Posterior vena cava (tissue), 2 donors: ENCODE measurements at places on chromosomes 5 and 9.

DNA sequence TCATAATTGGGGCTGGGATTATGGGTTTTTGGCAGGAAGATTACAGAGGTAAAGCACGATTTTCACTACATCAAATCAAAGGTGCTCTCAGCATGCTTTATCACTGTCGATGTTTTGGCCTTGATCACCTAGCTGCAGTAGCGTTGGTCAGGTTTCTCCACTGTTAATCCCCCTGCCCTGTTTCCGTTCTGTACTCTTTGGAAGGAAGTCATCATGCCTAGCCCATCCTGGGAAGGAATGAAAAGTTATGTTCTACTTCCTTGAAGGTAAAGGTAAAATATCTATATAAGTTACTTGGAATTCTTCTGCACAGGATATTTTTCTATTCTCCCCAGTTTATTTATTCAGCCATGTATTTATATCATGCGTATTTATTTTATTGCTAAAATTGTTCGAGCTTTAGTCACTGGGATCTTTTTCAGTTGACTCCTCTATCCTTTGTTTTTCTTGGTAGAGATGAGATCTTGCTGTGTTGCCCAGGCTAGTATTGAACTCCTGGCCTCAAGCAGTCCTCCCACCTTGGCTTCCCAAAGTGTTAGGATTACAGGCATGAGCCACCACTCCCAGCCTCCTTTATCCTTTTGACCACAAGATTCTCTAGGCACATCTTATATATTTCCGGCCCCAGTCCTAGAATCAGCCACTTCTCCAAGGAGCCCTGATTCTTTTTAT is 25.3 kb downstream of the FAF2 start:
- no peak for DNase-seq

DNA sequence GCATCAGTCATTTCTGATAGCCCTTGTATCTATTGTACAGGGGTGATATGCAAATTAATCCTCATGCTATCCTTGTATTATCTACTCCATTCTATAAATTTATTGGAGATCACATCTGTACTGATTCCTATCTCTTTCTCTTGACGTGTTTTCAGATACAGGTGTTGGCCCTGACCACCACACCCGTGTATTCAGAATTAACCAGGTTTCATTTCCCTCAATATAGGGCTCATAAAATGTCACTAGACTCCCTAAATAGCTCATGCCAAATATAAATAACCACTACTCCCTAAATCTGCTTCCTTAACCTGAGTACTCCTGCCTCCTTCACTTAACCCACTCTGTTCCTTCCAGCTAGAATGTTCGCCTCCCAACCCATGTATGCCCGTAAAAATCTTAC is 522.8 kb upstream of the KLF4 start:
- no peak for DNase-seq

- DNase-seq = no peak
Observed at GRCh38 chr9:131304676-131305355, 15.3 kb downstream of the PLPP7 start.

GRCh38 chr9:81363916-81364480 is 325.3 kb downstream of the TLE1 start:
- peak; percentile 52 for DNase-seq

DNA sequence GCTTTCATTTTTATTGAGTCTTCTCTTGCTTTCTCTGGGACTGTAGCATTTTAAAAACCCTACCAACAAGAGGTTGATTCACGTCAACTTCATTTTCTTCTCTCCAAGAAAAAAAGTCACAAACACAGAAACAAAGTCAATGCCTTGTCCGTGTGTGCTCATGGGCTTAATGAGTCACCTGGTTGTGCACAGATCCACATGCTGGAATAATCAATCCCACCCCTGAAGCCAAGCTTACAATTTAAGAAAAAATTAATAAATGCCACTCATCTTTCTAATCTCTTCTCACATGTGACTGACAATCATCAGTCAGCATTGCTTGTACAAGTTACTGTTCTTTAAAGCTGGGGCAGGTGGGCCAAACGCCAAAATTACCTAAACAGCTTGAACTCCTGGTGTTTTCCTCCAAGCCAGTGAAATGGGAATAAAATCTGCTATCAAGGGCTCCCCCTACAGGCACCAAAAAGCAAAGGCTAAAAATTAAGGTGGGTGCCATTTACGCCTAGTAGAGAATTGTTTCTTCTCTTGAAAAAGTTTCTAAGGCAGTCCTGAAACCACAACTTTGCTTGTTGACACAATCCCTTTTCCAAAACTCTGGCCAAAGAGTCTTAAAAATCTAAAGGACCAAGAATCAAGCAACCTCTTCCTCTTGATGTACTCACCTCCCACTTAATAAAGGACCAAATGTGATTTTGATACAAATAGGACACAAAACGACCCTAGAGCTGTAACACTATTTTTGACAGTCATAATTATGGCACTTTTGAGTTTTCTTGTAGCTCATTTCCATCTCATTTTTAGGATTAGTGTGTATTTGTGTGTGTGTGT is 21.3 kb downstream of the TRMO start:
- no peak for DNase-seq

- no peak for DNase-seq
Observed at GRCh38 chr9:81964218-81965171, 21.2 kb downstream of the SPATA31D3 start.

DNA sequence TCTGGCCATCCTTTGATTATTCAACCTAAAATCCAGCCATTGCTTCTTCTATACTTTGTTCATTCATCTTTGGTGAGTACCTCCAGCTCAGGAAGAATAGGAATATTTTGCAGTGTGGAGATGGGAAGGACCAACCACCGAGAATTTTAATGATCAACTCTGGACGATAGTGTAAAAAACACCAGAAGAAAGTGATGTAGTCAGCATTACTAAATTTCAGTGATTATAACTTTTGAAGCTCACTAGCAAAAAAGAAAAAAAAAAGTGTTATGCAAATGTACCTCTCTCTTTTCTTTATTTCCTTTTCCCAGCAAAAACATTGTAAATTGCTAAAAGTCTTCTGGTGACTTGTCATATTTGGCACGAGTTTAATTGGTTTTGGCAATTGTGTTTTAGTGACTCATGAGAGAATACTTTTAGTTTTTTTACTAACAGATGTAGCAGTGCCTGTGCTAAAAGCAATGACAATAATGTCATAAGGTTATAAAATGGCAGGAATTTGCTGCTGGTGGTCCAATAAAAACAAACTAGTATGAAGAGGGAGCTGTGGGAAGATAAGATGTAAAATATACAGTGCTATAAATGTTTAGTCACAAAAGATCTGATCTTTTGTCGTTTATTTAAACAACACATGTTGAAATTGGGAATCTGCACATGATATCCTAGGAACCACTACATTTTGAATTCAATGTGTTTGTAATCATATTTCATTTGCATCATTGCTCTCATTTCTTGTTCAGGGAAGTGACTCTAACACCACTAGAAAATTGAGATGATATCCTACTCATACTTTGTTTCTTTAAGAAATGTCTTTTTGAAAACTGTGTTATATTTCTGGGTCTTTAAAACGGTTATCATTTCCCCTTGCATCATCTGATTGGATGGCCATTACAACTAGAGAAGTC is 81.3 kb upstream of the ERCC6L2 start:
- DNase-seq = no peak

- no peak for DNase-seq
Observed at GRCh38 chr9:9951556-9952160, 661.1 kb downstream of the PTPRD start.

GRCh38 chr5:82601077-82601476 is 322.9 kb upstream of the RPS23 start:
- no peak for DNase-seq

GRCh38 chr5:57181154-57181553 is 7.3 kb downstream of the GPBP1 start:
- no peak for DNase-seq

- DNase-seq = no peak
Observed at GRCh38 chr5:40549616-40550015, 130.1 kb upstream of the PTGER4 start.
